Fibroblast of skin of back (primary cell): ENCODE measurements at places on chromosomes 7 and 10.

- peak; percentile 17 for DNase-seq
Observed at GRCh38 chr10:93992400-93993030, 1.2 kb upstream of the PLCE1 start.

DNA sequence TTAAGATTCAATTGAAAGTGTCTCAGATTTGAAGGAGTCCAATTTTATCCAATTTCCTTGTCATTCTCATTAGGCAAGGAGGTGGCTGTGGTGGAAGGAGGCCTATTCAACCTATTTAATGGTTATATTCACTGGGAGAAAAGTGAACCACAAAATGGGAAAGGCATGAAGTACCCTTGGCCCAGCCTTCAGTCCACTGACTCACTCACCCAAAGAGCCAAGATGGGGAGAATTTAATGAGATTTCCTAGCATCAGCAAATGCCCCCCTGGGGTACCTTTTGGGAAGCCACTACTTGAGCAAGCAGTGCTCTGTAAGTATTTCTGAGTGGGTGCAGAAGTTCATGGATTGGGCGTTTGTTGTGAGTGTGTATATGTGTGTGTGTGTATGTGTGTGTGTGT is 144.1 kb downstream of the NRP1 start:
- DNase-seq: no peak

DNA sequence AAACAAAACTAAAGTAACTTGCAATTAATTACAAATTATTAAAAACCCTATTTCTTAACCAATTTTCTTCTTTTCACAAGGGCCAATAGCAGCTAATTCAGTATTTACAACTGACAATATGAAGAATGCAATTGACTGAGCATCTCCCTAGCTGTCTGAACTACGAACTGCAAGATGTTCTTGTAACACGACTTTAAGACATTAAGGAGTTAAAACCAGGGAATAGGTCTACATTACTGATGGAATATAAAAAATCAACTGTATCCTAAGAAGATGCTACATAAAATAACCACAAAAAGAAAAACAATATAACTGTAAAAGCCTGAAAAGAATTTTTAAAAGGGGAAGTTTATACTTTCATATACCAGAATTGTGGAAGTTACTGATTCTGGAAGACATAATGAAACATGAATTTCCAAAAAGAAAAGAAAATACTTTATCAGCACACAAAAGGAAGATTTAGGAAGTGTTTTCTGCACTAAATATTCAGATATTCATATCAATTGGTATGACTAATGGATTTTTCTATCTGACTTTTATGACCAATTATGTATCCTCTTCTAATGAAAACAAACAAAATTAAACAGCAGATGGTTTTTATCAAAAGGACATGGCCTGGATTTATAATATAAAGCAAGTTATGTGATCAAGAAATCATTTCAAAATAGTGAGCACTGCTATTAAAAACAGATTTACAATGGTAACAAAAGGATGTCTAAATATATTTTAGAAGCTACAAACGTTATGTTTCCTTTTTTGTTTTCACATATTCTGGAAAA is 1.6 kb downstream of the GPR22 start:
- DNase-seq: peak; percentile 11

DNA sequence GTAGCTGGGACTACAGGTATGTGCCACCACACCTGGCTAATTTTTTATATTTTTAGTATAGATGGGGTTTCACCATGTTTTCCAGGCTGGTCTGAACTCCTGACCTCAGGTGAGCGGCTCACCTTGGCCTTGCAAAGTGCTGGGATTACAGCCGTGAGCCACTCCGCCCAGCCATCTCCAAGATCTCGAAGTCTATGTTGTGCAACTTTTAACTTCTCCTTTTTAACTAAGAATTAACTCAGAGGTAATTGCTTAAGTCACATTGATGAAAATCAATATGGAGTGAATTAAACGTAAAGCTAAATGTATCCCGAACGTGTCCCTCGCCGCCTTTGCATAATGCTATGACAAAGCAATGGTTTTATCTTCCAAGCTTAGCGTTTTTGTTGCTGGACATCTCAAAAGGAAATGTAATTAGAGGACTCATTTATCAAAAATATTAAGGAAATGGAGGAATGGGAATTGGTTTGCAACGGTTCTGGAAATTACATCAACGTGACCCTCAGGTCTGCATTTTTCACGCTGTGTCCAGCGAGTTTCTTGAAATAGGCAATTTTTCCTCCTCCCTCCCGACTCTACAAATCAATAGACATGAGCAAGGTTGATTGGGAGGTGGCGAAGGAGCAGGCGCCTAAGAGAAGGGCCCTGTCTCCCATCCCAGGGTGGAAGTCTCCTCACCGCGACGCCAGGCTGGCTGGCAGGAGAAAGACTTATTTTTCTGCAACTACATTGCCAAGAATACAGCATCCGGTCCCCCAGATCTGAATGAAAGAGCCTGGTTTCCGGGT is 89.8 kb downstream of the TMEM130 start:
- no peak for DNase-seq

DNA sequence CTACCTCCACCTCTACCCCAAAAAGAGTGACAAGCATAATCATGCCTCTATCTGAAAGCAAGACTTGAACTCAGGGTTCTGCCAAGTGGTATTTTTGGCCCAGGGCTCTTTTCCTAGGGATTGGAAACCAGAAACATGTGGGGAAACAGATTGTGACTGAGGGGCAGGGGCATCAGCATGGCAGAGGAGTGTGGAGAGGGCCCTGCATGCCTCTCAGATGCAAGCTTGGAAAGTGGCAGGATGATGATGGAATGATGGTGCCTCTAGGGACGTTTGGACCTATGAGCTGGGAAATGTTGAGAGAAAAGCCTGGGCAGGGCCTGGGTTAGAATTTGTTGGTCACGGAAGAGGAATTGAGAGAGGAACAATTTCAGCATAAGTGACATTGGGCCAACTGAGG is 78.4 kb upstream of the LEP start:
- DNase-seq: no peak

GRCh38 chr10:103799341-103799740 is 56.0 kb downstream of the SH3PXD2A start:
- DNase-seq: no peak

- DNase-seq: peak; percentile 51
Observed at GRCh38 chr10:77431209-77431611, 206.4 kb downstream of the KCNMA1 start.
